ENCODE measurements at places on chromosomes 11 and 22.

GRCh38 chr11:94400839-94401772 lies at the start of gene GPR83:
TSS of gene GPR83 (minus strand) at chr11:94401419. CDS start at chr11:94401247, 172 bp downstream.
- DNase-seq = no peak

GRCh38 chr22:23498811-23499798 lies 81.0 kb downstream of the IGLL1 start:
- DNase-seq = no peak

DNA sequence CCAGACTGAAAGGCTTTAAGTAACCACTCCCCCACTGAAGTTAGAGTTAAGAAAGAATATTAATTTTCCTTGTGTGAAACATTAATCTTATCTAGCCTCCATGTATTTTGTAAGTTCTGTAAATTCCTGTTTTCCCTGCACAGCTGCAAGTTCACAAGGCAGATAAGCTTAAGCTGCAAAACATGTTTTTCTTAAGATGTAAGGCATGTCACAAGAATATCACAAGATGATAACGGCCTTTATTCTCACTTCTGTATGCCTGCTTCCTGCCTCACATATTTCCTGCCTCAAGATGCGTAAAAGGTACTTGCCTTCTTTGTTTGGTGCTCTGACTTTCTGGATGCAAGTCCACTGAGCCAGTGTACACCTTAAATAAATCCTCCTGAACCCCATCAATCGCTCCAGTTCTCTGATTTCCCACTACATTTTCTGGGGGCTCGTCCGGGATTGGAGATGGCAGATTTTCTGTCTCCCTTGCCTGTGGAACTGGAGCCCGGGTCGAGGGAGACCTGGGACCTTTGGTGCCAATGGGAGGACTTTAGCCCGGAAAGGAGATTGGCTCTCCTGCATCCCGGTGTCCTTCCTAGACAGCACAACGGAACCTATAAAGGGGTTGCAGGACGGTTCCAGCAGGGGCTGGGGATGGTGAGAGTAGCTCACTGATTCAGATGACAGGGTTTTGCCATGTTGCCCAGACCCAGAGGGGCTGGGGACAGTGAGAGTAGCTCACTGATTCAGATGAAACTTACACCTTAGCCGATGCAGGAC lies 30.2 kb downstream of the PPARA start:
- no peak for DNase-seq

DNA sequence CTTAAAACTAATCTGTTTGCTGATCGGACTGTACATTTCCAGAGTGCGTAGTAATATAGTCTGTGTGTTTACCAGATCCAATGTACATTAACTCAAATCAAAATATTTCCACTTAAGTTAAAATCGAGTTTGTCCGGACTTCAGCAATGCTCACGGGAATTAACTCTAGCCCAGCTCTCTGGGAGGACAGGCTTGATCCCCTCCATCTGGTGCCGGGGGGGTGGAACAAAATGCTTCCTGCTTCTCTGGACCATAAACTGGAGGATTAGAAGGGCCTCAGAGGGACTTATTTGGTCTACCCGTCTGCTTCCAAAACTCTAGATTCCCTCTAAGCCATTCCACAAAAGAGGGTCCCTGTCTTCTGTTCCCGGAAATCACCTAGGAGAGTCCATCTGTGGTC lies 511.2 kb downstream of the BUD13 start:
- no peak for DNase-seq

DNA sequence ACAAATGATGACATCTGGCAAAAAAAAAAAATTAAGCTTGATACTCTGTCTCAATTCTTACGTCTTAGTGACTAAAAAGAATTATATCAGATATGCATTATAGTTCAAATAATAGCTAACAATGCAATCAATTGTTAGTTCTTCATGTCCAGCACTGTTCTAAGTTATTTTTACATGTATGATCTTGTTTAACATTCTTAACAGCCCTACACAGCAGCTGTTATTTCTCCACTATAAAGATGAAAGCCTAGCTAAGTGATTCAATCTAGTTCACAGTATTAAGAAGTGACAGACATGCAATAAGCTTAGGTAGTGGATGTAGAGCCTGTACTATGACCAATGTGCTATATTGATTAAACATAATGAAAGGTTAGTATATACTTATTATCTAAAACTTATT lies 4.1 kb downstream of the ZNF214 start:
- no peak for DNase-seq

Measured in CD4-positive, alpha-beta T cell treated with Interleukin-17A for 4 hours (primary cell).